PC-3 (cell line): ENCODE measurements at places on chromosomes 2 and 18.

DNA sequence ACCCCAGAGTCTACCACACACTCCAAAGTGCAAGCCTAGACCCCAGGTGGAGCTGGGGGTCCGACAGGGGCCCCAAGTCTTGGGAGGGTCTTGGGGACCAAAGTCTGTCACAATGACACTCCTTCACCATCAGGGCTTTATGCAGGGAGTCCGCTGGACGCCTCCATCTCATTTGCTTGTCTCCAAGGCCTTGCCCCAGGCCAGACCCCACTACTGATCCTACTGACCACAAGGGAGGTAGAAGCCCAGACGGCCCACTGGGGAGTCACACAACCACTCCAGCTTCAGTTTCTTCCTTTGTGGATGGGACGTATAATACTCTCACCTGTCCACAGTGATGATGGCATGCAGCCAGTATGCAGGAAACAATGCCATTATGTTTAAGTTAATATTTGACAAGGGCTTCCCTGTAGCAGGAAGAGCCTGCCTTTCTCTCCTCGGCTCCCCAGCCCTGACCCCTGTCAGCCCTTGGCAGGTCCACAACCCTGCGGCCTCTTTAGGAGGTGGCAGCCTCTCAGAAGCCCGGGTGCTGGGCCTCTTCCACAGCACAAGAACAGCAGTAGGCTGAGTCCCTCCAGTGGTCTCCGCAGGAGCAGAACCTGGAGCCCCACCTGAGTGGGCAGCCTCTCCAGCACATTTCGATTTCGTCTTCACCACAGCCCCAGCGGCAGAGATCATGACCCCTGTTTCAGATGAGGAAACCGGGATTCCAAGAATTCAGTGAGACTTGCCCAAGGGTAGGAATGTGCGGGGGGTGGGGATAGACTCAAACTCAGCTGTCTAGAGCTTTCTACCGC, 6.5 kb downstream of the BIN1 start:
- DNase-seq = peak; percentile 71

GRCh38 chr2:42214669-42215068, 45.5 kb downstream of the EML4 start:
- no peak for DNase-seq

GRCh38 chr2:9800639-9800974, 42.7 kb upstream of the TAF1B start:
- no peak for DNase-seq

DNA sequence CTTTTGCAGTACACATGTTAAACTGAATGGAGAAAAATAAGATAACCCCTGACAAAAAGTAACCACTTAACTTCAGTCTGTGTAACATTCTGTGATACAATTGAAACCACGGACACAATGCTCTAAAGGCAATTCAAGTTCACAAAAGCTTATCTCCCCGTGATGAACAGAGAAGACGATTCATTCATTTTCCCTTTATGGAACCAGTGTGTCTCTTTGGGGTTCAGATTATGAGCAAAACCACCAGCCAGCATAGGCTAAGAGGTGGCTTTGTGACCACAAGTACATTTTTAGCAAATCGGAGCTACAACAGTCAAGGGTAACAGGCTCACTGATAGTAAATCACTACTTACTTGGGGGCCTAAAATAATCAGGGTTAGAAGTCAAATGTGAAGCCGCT, 120.6 kb upstream of the SMAD7 start:
- DNase-seq = no peak

DNA sequence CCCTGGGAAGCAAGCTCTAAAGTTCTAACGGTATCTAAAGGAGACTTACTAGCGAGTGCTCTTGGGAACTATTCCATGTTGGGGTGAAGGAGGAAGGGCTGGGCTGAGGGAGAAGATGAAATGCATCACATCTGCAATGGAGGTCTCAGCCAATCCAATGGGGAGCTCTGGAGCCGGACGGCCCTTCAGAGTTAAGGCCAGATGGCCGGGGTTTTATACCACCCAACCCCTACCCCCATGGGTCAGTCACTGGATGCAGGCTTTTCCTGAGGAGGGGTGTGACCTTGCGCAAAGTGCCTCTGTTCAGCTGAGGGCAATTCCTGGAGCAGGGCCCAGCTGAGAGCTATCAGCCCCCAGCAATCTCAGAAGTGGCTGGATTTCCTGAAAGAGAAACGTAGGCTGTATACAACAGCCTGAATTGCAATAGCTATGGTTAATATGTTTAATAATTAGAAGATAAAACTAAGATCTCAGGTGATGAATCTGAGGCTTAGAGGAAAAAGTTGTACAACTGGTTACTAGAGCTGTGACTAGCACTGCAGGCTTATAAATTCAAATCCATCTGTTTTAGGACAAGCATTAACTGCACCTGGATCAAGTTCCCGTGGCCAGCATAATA, 21.6 kb downstream of the EIPR1 start:
- DNase-seq = no peak

DNA sequence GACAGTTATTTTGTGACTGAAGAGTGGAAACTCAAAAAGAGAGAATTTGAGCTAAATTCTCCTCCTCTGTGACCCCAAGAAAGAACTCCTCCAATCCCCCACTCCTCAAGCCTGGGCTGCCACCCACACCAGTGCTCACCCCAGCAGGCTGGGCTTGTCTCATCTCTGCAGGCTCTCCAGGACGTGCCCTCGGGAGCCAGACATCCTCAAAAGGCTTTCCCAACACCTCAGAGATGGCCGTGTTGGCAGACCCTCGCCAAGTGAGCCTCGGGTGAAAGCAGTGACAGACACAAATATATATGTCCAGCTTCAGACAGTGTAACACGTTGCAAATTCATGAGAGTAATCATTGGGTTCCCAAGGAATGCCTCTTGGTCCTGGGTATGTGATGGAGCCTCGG, 377.7 kb upstream of the SALL3 start:
- DNase-seq = no peak

DNA sequence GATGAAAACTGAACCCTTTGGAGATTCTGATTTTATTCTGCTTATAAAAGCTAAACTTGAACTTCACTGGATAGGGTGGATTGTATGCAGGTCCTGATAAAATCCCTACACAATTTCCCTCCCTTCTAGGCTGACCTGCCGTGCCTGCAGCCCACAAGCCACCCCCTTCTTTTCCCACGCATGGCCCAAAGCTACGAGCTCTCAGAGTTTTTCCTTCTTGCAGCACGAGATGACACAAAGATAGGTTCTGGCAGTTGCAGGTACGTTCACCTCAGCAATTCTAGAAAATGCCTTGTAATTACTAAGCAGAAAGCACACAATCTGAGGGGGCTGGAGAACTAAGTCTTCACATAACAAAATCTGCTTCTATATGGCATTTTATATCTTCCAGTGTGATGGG, 110.6 kb upstream of the ATP8B1 start:
- no peak for DNase-seq

DNA sequence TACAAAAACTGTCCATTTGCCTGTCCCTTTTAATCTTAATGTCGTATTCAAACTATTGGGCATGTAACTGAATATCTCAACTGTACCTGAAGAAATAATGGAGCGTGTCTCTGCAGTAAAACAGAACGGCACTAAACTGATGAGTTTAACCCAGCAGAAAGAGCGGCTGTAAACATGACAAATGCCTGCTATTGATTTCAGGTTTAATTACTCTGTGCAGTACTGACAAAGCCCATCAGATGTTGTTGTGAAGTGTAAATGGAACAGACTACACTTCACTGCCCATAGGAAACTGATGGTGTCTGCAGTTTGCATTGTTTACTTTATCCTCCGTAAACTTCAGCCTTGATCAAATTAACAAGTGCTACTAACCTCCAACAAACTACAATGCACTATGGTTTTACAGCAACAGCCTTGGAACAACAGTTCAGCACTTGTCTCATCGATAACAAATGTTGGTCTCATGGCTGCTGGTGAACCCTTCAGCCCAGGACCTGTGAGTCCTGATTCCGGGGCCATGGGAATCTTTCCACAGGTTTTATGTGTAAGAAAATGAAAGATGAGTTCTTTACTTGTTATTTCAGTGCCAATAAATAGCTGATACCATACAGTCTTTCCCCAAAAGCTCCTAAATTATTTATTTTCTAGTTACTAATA, 316.5 kb downstream of the CCDC178 start:
- no peak for DNase-seq

- no peak for DNase-seq
These were observed 255.7 kb downstream of the DSEL start for GRCh38 chr18:67260841-67261240.

GRCh38 chr18:22572341-22572740, 154.6 kb upstream of the CTAGE1 start:
- DNase-seq = no peak
